Stimulated activated CD4-positive, alpha-beta T cell treated with anti-CD3 and anti-CD28 coated beads, Interleukin-12 subunit alpha, Interleukin-12 subunit beta, amount 100 ng/mL, for 4 hours (primary cell): ENCODE measurements at places on chromosomes 2 and 18.

- no peak for DNase-seq
These were observed 125.5 kb downstream of the KLHL29 start for GRCh38 chr2:23510471-23510870.

GRCh38 chr2:234797566-234798250 is 154.1 kb upstream of the SH3BP4 start:
- DNase-seq, result no peak

GRCh38 chr2:216920143-216920876 is 60.4 kb upstream of the TNP1 start:
- no peak for DNase-seq

DNA sequence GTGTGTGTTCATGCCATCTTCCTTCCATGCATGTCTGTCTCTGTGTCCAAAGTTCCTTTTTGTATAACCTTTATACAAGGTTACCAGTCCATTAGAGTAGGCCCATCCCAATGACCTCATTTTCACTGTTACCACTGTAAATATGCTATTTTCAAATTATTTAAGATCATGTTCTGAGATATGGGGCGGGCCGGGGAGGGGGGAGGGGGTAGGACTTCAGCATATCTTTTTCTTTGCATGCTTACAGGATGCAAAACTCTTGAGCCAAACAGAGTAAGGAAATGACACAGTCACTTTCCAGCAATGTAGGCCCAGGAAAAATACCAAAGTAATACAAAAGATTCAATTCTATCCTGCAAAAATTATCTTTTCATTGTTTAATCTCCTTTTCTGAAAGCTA is 124.1 kb upstream of the HNRNPA3 start:
- DNase-seq, result no peak

DNA sequence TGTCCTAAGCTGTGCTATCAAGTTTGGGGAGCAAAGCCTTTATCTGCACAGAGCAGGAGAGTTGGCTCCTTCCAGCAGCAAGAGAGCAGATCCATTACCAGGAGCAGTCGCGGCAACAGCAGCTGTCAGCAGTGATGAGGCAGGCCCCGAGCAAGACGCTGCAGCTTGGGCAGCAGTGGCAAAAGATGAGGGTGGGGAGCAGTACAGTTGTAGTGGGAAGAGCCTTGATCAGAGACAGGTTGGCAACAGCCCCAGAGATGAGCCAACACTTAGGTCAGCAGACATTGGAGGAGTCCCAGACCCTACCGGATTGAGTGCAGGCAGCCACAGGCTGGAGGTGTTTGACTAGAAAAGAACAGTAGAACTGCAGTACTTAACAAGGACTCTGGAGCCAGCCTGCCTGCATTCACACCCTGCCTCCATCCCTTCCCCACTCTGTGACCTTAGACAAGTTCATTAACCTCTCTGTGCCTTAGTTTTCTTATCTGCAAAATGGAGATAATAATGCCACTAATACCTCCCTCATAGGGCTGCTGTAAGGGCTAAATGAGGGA is 117.1 kb upstream of the SERTAD2 start:
- DNase-seq, result no peak

- DNase-seq, result no peak
These were observed 2.0 kb upstream of the GNLY start for GRCh38 chr2:85692039-85692645.

- no peak for DNase-seq
These were observed 30.9 kb downstream of the MREG start for GRCh38 chr2:215982465-215982875.

DNA sequence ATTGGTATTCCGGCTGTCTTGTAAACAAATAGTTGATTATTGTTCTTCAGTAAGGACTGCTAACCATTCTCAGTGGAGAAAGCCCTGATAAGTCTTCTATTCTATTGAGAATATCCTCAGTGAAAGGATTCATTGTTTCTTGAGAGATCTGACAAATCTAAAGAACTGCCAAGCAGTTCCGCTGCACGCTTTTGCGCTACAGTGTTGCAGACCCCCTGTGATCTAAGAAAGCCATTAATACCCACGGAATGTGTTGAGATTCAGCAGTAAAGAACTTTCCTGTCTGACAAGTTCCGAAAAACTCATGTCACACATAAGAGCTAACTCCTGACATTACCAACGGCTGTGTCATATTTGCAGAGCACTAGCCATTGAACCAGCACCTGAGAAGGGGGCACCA is 63.8 kb downstream of the ZNF236 start:
- DNase-seq, result no peak

GRCh38 chr2:86072271-86072858 is 33.3 kb downstream of the POLR1A start:
- DNase-seq, result no peak

DNA sequence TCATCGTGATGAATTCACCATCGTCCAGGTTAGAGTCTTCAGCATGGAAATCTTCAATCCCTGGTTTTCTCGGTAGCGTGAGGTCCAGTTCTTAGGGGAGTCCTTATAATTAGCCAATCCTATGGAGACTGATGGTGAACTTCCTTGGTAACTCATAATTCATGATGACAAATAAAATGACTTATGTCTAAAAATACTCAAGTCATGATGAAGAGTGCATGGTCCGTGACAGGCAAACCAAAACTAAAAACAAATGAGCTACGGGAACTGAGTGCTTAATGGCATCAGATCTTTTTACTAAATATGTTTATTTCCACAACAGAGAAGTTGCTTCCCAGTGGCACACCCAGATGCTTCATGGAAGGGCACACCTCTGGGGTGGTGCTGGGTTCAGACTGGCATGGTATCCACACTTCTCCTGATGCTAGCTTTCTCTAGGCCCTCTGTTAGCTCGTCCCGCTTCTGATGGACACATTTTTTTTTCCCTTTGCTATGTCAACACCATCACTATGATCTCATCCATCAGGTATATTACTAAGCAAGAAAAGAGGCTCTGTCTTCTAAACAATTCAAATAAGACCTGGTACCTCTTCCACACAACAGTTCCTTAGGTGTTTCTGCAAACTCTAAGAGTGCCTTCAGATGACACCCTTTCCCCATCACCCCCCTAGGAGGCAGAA is 92.8 kb upstream of the NEDD4L start:
- DNase-seq, result no peak

- no peak for DNase-seq
These were observed 798.0 kb upstream of the RAB6C start for GRCh38 chr2:129181433-129181832.

DNA sequence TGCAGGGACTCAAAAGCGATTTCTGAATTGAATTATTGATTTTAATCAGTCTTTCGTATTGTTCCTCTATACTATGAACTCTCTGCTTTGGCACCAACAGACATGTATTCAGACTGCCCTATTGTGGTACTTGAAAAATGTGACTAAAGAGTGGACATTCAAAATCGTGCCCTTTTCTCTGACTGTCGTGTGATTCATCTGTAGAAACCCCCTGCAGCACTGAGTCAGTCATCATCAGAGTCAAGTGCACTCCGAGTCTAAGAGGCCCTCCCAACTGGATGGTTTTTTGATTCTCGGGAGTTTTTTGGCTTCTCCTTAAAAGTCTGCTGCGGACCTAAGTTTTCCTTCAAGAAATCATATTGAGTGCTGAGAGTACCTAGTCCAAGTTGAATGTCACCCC is 96.4 kb upstream of the FOSL2 start:
- no peak for DNase-seq

DNA sequence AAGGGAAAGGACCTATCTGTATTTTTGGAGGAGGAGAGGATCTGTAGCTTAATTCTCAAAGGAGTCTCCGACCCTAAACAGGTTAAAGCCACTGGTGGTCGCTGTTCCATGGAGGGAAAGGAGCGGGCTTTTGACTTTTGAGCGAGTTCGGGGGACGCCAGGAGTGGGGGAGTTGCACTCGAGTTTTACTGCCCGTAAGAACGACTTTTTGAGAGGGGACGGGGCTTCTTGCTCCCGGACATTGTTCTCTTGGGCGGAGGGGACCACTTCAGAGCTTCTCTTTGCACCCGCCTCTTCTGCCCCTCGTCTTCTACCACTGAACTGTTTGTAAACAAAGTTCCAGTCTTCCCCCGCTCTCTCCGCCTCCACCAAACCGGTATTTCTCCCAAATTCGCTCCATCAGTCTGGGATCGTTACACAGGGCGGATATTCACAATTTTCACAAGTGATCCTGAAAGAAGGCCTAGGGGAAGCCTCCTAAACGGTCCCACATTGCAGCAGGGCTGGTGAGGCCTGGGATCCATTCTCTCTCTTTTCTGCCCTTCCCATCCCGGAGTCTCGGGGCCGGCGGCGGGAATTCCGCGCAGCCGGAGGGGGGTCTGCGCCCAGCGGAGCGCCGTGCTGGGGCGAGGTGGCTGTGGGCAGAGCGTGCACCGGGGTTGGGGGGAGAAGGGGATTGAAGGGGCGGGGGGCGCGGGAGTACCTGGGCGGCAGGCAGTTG is 6.6 kb downstream of the DLX2 start:
- DNase-seq, result no peak

DNA sequence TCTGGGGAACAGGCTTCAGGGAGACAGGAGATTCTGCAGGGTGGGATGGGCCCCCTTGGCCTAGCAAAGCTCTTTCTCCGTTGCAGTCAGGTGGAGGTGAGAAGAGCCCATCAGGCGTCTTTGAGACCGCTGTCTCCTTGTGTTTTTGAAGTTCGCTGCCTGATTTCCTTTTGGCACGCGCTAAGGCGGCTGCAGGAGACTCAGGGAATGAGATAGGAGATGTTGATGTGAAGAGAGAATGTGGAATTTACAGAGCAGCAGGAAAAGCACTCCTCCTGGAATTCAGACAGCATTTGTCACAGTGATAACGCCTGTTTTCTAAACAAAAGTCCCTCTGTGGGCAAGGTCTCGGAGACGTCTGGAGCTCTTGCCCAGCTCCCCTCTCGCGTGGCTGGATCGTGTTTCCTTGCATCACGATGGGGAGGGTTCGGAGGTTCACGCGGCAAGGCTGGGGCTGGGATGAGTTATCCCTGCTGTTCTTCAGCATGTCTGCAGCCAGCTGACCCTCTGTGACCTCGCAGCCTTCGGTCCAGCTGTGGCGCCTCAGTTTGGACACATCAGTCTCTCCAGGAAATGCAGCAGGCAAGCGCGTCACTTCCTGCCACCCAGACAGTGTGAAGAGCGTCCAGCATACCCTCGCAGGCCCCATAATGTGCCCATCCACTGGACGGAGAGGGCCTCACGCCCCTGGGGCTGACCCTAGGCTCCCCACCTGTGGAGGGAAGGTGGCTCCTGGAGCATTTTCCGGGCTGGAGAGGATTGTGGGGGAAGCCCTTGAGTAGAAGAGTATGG is 30.2 kb downstream of the GLI2 start:
- DNase-seq, result no peak

GRCh38 chr2:127891811-127892210 is 6.1 kb upstream of the AMMECR1L start:
- DNase-seq, result no peak

- DNase-seq, result no peak
These were observed 149.0 kb upstream of the SP5 start for GRCh38 chr2:170566138-170566537.

GRCh38 chr2:226451486-226451885 is 348.1 kb downstream of the IRS1 start:
- no peak for DNase-seq

DNA sequence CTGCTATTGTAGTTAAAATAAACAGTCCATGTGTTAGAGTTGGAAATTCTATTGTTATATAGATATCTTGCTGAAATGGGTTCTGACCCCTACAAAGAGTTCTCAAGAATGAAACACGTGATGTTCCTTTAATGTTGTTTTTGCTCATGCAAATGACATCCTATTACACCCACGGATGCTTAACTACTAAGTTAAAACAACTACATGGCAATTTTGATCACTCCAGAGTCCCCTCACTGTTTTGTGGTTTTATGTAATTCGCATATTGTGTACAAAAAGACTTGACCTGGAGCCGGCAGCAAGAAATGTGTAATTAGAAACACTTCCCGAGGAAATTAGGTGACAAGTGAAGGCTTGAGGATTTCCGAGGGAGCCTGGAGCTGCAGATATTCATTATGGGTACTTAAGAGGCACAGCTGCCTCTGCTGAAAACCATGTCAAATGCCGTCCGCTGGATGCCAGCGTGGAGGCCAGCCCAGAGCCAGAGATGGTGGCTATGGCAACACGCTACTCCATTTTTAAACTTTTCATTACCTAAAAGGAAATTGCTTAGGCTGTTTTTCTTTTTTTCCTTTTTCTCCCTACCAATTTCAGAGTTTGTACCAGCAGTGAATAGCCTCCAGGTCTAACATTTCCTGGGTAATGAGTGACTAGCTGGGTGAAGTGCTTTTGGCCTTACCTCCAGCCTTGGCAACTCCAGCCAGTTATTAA is 21.0 kb upstream of the CABLES1 start:
- no peak for DNase-seq

- DNase-seq, result no peak
These were observed 118.7 kb downstream of the NUP35 start for GRCh38 chr2:183242937-183243336.

GRCh38 chr2:107584577-107584976 is 242.1 kb upstream of the RGPD4 start:
- no peak for DNase-seq

DNA sequence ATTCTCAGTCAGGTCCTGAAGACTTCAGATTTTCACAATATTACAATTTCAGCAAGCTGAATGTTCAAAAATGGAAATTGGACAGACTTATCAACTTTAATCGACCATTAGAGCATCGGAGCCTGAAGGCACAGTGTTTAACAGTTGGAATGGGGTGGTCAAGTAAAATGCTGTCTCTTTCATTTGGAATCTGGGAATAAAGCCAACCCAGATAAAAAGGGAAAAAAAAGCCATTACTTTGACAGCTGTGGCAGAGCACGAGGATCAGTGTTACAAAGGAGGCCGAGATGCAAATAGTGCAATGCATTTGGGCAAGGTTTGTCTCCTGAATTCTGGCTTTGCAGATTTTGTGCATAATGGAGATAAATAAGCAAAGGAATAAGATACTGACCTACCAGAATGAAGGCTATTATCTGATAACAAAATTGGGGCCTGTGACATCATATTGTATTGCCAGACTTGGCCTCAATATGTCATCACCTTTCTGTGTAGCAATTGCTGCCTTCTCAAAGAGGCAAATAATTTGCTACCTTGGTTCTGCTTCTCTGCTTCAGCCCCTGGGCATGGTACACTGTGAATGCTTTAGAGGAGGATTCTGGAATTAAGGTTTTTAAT is 277.5 kb upstream of the KLHL29 start:
- no peak for DNase-seq
